Epithelial cell of umbilical artery (primary cell): ENCODE measurements at places on chromosomes 2 and 18. TPM values are rescaled to one million over a fixed set of nuclear protein-coding genes. Genes with fewer than 3 reads are reported as not detected.

The VWA3B gene
- not detected in 2 replicates for total RNA-seq

The SPATA3 gene
- not detected in 2 replicates for total RNA-seq

The ZCCHC2 gene
- 6.5 and 18.8 TPM in 2 replicates for total RNA-seq

The SATB2 gene
- under 0.01 and 0.32 TPM in 2 replicates for total RNA-seq

The TAF1B gene
- total RNA-seq = 34.4 and 40.3 TPM in 2 replicates

The NAT8 gene
- not detected in 2 replicates for total RNA-seq

The SCN1A gene
- total RNA-seq = under 0.01 TPM in 1 of 2 replicates, not detected in the other
